ENCODE measurements at places on chromosomes 3 and 15.

DNA sequence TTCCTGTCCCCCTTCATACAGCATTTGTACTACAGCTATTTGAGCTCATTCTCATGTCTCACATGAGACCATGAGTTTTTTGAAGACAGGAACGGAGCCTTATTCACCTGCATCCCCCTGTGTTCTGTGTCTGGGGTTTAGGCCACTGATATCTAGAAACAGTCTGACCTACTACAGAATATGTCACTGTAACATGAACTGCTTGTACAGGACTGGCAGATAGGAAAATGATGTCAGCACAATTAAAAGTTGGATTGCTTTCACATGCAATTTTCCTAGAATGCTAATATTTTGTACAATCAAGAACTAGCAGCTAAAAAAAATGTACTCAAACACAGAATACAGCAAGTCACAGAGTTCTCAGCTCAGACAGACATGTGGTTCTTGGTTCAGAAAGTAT is 90.8 kb upstream of the FGF12 start:
- peaks cover 30% of the 10 kb centered on the region for H3K4me1 ChIP-seq
- peaks cover 2% of the 10 kb centered on the region for H3K27me3 ChIP-seq
- no peak for DNase-seq
- no peaks in the 10 kb centered on the region for H3K36me3 ChIP-seq
- no peak overlapping the region for H3K4me3 ChIP-seq

DNA sequence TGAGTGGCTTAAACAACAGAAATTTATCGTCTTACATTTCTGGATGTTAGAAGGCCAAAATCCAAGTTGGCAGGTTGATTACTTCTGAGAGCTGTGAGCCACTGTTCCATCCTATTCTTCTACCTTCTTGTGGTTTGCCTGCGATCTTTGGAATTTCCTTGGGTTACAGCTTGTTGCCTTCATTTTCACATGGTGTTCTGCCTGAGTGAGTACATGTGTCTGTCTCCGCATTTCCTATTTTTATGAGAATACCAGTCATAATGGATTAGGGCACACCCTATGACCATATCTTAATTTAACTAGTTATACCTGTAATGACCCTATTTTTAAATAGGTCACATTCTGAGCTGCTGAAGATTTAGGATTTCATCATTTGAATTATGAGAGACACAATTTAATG is 294.3 kb downstream of the CNTN4 start:
- no peaks in the 10 kb centered on the region for H3K4me1 ChIP-seq
- H3K27ac ChIP-seq = no peak overlapping the region
- no peak for DNase-seq
- no peaks in the 10 kb centered on the region for H3K36me3 ChIP-seq
- no peak overlapping the region for H3K4me3 ChIP-seq

DNA sequence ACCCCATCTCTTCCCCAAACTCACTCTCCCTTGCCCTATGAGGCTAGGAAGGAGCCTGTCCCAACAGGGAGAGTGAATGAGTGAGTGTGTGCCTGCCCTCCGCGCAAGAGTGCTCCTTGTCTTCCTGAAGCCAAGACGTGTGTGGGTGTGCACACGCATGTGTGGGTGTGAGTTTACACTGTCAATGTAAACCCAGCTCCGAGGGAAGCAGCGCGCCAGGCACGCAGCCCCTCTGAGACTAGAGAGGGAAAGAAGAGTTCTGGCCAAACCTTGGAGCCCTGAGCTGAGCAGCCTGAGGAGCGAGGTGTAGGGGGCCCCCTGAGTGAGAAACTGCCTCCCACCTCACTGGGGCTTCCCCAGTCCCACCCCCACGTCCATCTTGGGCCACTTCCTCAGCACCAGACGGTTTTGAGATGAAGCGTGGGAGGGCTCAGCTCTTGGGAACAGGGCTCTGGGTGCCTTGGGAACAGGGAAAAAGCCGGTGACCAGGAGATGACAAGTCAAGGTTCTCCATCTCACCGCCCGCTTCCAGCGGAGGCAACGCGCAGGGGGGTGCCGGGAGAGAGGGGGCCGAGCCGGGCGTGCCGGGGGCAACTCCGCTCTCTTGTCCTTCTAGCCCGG is 5.1 kb downstream of the MECOM start:
- peaks cover 2% of the 10 kb centered on the region for H3K36me3 ChIP-seq
- H3K4me3 ChIP-seq = no peak overlapping the region
- H3K4me1 ChIP-seq = peaks cover 27% of the 10 kb centered on the region
- peaks cover 75% of the 10 kb centered on the region for H3K27me3 ChIP-seq
- DNase-seq = no peak

DNA sequence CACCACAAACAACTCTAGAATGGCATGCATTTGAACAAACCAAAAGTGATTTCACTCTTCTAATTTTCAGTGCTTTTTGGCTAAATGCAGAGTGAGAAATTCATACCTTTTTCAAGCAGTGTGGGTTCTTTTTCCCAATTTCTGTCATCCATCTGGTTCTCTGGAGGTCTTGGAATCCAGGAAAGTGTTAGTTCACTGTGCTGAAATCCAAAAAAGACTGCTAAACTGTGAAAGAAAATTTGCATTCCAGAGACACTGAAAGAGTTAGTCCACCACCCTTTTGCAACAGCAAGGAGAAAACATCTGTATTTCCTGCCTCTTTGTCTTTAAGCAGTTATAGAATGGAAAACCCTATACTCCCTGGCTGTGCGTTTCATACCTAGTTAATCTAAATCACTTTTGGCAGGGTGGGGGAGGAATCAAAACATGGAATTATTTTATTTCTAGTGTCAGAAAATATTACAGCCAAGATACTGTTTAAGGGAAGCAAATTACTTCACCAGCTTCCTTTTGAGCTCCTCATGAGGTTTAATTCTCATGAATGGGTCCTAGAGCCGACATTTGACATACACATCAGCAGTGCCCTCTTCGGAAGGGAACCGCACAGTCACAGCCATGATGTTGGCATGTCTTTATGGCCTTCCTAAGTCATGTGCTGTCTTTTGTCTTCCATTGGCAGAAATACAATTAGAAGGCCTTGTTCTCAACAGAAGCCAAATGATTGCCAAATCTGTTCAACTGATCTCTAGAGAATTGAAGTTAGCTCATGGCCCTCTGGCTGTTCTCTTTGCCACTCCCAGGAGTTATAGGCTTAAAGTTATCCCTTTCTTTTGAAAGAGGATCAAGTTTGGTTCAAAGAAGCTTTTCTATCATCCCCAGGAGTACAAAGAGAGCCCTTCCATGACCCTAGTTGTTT is 317.7 kb upstream of the TPRG1 start:
- DNase-seq = no peak
- no peaks in the 10 kb centered on the region for H3K36me3 ChIP-seq
- no peak overlapping the region for H3K4me3 ChIP-seq
- no peaks in the 10 kb centered on the region for H3K27me3 ChIP-seq

GRCh38 chr3:10376353-10376752 is 55.4 kb upstream of the SEC13 start:
- H3K4me1 ChIP-seq = no peaks in the 10 kb centered on the region
- no peak overlapping the region for H3K4me3 ChIP-seq
- no peak overlapping the region for H3K27ac ChIP-seq
- DNase-seq = no peak
- no peaks in the 10 kb centered on the region for H3K27me3 ChIP-seq

- H3K27me3 ChIP-seq = no peaks in the 10 kb centered on the region
- H3K4me3 ChIP-seq = no peak overlapping the region
- H3K36me3 ChIP-seq = no peaks in the 10 kb centered on the region
- no peak overlapping the region for H3K27ac ChIP-seq
- H3K4me1 ChIP-seq = no peaks in the 10 kb centered on the region
These were observed 77.2 kb downstream of the CADPS start for GRCh38 chr3:62798000-62798399.
